ENCODE measurements at places on chromosomes 2 and 18. TPM values are rescaled to one million over a fixed set of nuclear protein-coding genes. Genes with fewer than 3 reads are reported as not detected.

HK2 gene
- 101 TPM for polyA plus RNA-seq

ALPI gene
- 0.03 TPM for polyA plus RNA-seq

TMEM198 gene
- 23.5 TPM for polyA plus RNA-seq

DNA sequence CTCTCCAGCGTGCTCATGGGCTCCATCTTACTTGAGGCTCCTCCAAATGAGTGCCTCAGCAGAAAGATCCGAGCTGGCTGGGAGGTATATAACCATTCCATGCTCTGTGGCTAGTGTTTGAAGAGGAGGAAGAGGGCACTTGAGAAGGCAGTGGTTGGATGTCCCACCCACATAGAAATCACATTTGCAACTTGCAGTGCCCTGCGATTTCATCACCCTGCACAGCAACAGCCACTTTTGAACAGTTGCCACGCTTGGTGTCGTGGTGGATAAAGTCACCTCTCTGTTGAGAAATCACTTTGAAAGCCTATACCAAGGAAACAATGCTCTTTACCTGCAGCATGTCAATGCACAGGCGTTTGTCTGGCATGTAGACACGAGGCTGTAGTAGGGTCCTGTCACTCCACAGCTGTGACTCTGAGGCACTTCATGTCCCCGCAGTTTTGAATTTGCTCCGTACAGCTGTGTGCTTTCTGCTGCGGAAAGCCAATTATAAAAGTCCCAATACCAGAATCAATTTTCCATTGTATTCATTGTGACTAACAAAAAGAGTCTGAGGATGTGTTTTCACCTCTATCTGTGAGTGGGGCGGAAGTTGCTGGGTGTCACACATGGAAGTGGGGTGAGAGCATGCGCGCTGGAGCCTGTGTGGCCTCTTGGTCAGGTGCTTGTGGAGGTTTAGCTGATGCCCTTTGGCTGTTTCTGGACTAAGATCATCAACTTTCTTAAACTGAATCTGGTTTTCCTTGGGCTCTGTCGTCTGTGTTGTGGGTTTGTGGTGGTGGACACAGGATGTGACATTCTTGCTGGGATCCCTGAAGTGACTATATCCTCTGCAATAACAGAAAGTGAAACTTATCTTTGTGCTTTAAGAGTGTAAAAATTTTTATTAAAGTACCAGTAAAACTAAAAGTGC is 2.8 kb downstream of the CNDP2 start:
- no peak overlapping the region for H3K4me3 ChIP-seq
- peaks cover 35% of the 10 kb centered on the region for H3K4me1 ChIP-seq
- no peak for DNase-seq
- H3K27ac ChIP-seq, result no peak overlapping the region
- H3K27me3 ChIP-seq, result no peaks in the 10 kb centered on the region

NTSR2 gene
- polyA plus RNA-seq, result not detected

DNA sequence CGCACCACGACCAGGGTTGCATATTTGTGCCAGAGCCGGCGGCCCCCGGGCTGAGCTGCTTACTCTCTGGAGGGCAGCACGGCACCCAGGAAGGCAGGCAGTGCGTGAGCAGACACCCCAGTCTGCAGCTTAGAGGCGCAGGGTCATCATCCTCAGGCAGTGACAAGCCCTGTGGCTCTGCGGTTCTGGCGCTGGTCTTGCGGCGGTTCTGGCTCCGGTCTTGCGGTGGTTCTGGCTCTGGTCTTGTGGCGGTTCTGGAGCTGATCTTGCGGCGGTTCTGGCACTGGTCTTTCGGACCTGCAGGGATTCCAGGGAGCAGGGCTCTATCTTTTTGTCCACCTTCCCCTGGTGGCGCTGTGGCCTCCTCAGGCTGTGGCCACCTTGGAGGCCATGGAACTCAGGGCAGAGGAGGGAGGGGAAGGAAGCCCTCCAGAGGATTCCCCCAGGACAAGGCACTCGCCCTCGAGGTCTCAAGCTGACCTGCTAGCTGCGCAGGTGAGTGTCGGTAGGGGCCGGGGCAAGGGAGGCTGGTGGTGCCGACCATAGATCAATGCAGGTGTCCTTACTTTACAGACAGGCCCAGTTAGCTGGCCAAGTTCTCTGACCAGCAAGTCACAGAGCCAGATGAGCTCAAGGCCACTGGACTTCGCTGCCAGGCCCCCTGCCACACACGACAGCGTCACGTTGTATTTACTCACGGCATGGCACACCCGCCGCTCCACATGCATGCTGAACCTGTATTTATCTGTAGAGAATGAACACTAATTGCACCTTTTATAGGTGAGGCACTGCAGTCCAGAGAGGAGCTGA is 14.9 kb downstream of the ESPNL start:
- H3K4me1 ChIP-seq, result 0 out of 2 replicates have a peak, but pooled peaks cover 2% of the 10 kb centered on the region
- H3K27ac ChIP-seq, result no peak overlapping the region
- no peak for DNase-seq
- H3K27me3 ChIP-seq, result peaks cover 26% of the 10 kb centered on the region
- H3K36me3 ChIP-seq, result no peaks in the 10 kb centered on the region

PDE11A gene
- 1.3 TPM for polyA plus RNA-seq

CHRNG gene
- polyA plus RNA-seq, result not detected

DNA sequence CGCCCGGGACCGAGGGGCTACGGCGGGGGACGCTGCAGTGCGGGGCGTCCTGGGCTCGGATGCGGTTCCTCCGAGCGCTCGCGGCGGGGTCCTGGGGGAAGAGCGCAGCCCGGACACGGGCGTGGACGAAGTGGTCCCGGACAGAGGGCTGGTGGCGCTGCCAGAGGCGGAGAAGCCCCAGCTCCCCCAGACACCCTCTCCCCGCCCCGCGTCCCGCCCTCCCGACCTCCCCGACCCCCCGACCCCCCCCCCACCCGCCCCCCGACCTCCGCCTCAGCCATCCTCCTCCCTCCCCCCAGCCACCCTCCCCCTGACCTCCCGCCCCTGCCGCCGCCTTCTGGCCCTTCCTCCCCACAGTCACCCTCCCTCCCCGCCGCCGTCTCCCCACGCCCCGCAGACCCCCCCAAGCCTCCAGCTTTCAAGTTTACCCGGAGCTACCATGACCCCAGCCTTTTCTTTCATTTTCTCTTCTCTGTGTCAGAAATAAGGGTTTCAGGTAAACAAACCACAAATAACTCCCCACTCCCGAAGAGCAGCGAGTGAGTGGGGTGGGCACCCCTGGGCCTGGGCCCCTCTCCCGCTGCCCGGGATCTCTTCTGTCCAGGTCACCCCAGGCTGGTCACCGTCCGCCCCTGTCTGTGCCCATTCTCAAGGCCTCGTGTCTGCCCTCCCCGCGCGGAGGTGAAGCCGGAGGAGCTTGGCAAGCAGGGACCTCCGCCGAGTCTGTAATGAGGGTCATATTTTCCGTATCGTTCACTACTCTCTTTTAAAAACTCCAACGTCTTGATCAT is 5.1 kb downstream of the NFATC1 start:
- no peak for DNase-seq
- H3K4me1 ChIP-seq, result 0 out of 2 replicates have a peak, but pooled peaks cover 6% of the 10 kb centered on the region
- no peak overlapping the region for H3K27ac ChIP-seq
- H3K27me3 ChIP-seq, result peaks cover 25% of the 10 kb centered on the region

PTPN2 gene
- 24.9 TPM for polyA plus RNA-seq

TNS1 gene
- 127 TPM for polyA plus RNA-seq

GRCh38 chr2:62304429-62305417 is 108.8 kb downstream of the B3GNT2 start:
- H3K36me3 ChIP-seq, result no peaks in the 10 kb centered on the region
- H3K27me3 ChIP-seq, result no peaks in the 10 kb centered on the region
- H3K4me1 ChIP-seq, result peaks cover 43% of the 10 kb centered on the region
- no peak overlapping the region for H3K27ac ChIP-seq
- DNase-seq, result peak; percentile 57
- no peak overlapping the region for H3K4me3 ChIP-seq

GRCh38 chr18:12278215-12278671 is 24.1 kb downstream of the CIDEA start:
- peak overlapping the region; percentile 53 for H3K4me3 ChIP-seq
- no peak for DNase-seq
- H3K36me3 ChIP-seq, result no peaks in the 10 kb centered on the region
- peaks cover 41% of the 10 kb centered on the region for H3K4me1 ChIP-seq

- peaks cover 6% of the 10 kb centered on the region for H3K36me3 ChIP-seq
- H3K27ac ChIP-seq, result no peak overlapping the region
- H3K4me1 ChIP-seq, result peaks cover 37% of the 10 kb centered on the region
Observed at GRCh38 chr2:173357346-173357745, 2.7 kb downstream of the CDCA7 start.

TRIM54 gene
- polyA plus RNA-seq, result 0.14 TPM

SKOR2 gene
- polyA plus RNA-seq, result not detected

- H3K4me1 ChIP-seq, result peaks cover 16% of the 10 kb centered on the region
- no peaks in the 10 kb centered on the region for H3K27me3 ChIP-seq
- peak; percentile 55 for DNase-seq
- H3K4me3 ChIP-seq, result no peak overlapping the region
Observed at GRCh38 chr2:204900910-204901309, 355.6 kb downstream of the PARD3B start.

CCDC85A gene
- polyA plus RNA-seq, result not detected

MARCO gene
- not detected for polyA plus RNA-seq

DNA sequence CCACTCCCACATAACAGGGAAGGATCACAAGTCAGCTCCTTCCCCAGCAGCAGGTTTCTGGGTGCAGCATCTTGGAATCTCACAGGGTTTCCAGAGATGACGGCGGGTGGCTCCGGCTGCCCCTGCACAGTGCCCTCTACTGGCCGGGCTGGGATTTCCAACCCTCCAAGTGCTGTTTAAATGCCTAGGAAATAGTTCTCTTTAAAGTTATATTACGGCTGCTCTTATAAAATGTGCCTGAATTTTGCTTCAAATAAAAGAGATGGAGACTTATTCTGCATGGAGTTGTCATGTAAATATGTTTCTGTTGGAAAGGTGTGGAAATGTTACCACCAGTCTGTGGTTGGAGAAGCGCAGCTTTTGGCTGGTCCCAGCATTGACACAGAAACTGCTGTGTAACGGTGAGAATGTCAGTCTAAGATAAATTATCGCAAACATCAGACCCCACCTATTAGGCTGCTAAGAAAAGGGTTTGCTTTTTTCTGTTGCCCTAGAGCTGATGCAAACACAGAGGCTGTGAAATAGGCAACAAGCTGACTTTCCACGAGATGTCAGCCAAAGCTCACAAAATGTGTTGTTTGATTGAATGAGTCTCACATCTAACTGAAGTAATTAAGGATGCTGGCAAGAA is 3.3 kb upstream of the HJURP start:
- no peaks in the 10 kb centered on the region for H3K36me3 ChIP-seq
- no peak overlapping the region for H3K4me3 ChIP-seq
- H3K27ac ChIP-seq, result no peak overlapping the region
- H3K4me1 ChIP-seq, result peaks cover 29% of the 10 kb centered on the region
- 0 out of 2 replicates have a peak, but pooled peaks cover 2% of the 10 kb centered on the region for H3K27me3 ChIP-seq

GRCh38 chr18:30915336-30915988 is 127.1 kb downstream of the DSC3 start:
- H3K27me3 ChIP-seq, result no peaks in the 10 kb centered on the region
- no peaks in the 10 kb centered on the region for H3K36me3 ChIP-seq
- peak; percentile 11 for DNase-seq
- H3K27ac ChIP-seq, result no peak overlapping the region
- peaks cover 11% of the 10 kb centered on the region for H3K4me1 ChIP-seq
- H3K4me3 ChIP-seq, result no peak overlapping the region

RGPD4 gene
- polyA plus RNA-seq, result not detected

DNA sequence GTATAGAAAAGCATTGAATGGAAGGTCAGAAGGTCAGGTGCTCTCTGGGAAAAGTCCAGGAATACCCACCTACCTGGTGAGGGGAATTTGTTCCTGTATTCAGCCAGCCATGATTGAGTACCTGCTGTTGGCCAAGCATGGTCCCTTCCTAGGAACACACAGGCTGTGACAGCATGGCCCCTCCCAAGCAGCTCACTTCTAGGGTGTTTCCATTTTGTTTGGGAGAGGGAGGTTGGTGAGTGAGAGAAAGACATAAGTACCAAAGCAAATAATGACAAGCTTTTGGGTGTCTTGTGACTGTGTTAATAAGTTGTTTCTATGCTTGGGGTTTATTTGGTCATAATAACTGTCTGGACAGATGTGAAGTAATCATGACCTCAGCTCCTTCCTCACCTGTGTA is 46.3 kb downstream of the CABLES1 start:
- H3K36me3 ChIP-seq, result peaks cover 17% of the 10 kb centered on the region
- DNase-seq, result no peak
- no peaks in the 10 kb centered on the region for H3K27me3 ChIP-seq

DNA sequence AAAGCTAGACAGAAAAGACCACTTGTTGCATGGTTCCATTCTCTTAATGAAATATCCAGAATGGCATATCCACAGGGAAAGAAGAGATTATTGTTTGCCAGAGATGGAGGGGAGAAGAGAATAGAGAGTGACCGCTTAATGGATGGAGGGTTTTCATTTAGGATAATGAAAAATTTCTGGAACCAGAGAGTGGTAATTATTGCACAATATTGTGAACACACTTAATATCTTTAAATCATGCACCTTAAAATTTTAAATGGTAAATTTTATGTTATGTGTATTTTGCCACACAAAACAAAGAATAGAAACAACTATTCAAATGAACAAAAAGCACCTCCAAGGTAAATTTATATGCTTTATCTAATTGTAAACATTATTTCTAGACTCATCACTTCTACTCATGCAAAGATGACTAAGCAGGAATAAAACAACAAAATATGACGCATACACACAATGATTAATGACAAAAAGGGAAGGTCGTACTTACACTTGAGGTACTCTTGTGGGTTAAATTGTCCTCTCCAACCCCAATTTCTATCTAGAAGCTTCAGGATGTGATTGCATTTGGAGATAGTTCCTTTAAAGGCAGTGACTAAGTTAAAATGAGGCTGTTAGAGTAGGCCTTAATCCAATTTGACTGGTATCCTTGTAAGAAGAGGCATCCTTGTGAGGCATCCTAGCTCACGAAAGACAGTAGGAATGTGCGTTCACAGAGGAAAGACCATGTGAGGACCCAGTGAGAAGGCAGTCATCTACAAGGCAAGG is 18.7 kb upstream of the DHRS9 start:
- no peaks in the 10 kb centered on the region for H3K4me1 ChIP-seq
- no peak overlapping the region for H3K4me3 ChIP-seq
- no peaks in the 10 kb centered on the region for H3K36me3 ChIP-seq
- H3K27me3 ChIP-seq, result no peaks in the 10 kb centered on the region
- DNase-seq, result no peak
- H3K27ac ChIP-seq, result no peak overlapping the region

Measured in HepG2 (cell line).